NCI-H187 (cell line): ENCODE measurements at places on chromosomes 4 and X.

DNA sequence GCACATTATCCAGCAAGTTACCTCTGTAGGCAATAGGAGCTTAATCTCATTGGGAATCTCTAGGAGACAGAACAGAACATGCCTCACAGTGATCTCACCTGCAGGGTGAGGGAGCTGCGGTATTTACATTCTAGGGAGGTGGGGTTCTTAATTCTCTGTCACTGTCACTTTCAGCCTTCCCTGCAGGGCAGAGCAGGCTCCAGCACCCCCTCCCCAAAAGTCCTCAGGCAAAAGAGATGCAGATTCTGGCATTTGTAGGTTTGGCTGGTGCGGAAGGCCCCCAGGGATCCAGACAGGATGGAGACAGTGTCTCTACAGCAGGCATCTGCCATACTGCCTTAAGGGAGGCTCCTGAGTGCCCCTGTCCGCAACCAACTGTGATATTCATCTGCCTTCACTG is 166.4 kb upstream of the ATP6AP2 start:
- DNase-seq = no peak

DNA sequence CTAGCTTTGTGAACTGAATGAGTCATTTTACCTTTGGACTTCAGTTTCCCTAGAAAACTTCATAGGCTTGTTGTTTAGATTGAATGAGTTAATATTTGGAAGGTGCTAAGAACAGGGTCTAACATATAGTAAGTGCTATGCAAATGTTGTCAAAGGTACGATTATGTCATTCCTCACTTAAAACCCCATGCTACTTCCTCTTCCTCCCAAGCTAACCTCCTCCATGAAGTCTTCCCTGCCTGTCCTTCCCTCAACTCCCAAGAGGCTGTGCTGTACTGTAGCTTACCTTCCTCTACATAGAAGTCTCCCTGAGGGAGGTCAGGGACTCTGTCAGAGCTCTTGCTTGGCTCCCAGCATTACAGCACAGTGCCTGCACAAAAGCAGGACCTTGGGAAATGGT is 103.4 kb upstream of the PJA1 start:
- DNase-seq = no peak

DNA sequence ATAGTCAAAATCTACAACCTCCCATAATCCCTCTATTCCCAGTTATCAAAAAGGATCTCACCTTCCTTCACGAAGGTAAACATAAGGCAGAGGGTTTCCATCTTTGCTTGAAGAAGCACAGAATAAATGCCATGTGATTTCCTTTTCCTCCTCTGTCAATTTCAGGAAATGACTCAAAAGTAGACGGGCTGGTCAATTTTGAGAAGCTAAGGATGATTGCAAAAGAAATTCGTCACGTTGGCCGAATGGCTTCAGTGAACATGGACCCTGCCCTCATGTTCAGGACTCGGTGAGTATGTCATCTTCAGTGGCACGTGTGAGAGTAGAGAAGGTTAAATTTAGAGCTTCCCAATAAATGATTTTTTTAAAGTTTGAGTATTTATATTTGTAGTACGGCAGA is 240.2 kb downstream of the RAPGEF2 start:
- no peak for DNase-seq

GRCh38 chr4:134345244-134345643 is 143.7 kb upstream of the PABPC4L start:
- no peak for DNase-seq

DNA sequence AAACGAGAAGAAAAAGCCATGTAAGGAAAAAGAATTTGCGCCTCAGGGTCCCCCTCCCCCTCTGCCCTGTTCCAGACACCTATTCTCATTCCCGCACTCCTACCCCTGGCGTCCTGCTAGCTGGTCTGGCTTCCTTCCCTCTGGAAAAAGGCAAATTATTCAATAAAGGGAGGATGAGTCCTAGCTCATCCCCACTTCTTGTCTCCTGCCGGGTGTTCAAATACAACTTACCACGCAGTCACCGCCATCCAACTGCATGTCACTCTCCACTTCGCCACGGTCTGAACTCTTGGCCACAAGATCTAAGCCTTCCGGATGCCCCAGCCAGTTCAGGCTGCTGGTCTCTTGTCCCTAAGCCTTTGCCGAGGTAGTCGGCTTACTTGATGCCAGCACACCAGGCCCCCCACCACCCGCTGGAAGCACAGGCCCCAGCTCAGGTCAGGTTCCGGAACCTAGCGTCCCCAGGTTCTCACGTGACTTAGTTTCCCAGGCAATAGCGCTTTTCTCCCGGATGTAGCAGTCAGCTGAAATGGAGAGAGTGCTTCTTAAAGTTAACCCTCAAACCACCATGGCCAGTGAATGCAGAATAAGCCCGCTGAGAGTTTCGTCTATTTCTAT is 209.6 kb upstream of the SPIN4 start:
- no peak for DNase-seq

GRCh38 chr4:78562687-78563086 is 11.1 kb downstream of the ANXA3 start:
- no peak for DNase-seq

GRCh38 chr4:72376901-72377300 is 192.1 kb downstream of the ADAMTS3 start:
- no peak for DNase-seq

GRCh38 chr4:162912482-162912881 is 254.2 kb downstream of the NAF1 start:
- DNase-seq = no peak

- no peak for DNase-seq
These were observed 53.6 kb downstream of the DDX60 start for GRCh38 chr4:168264903-168265302.

GRCh38 chr4:186587416-186588018 is 32.1 kb upstream of the MTNR1A start:
- peak; percentile 1 for DNase-seq

- no peak for DNase-seq
These were observed 70.2 kb upstream of the EFNB1 start for GRCh38 chrX:68758671-68759070.

DNA sequence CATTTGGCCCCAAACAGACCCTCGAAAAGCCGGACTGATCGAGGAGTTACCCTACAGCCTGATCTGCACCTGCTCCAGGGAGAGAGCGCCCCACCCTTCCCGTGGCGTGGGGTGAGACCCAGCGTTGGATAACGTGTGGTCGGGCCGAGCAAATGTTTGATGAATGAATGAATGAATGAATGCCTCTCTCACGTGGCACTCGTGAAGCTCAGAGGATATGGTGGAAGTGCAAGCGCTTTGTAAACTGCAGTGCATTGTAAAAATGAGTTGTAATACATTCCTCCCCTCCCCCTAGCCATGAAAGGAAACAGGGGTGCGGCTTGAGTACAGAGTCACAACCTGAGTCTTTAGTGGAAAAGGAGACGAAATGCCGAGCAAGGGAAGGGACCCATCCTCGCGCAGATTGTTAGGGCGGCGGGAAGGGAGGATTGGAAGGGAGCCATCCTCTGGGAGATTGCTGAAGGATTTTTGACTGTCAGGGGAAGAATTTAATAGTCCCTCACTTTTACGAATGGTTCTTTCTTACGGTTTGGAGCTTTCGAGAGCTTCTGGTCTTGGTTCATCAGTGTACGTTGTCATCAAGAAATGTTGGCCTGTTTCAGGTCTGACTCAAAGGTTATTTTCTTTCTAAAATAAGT is 772 bp upstream of the FBXW7 start:
- peak; percentile 37 for DNase-seq

DNA sequence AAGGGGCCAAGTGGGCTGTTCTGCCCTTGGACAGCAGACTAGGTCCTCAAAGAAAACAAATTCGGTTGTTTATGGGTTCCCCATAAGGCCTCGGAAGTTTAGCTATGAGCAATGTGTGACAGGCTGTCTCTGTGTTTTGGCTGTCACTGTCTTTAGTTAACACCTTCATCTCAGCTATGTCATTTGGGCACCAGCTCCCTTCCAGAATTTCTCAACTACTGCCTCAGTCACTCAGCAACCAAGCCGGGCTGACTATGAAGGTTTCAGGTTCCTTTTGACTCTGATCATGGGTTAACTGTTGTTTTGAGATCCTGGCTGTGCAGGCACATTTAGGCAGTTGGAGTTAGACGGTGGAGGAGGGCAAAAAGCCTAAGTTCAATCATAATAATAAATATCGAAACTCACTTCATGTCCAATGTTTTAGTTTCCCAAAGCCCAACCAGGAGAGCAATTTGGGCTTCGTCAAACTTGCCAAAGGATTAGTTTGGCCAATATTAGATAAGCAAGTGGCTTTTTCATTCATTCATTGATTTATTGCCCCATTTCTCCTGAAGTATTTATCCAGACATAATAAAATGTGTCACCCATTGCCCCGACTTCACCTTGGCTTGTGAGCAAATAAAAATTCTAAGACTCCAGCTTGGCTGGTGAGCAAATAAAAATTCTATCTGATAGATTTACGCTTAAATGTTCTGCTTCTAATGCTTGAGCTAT is 9.1 kb upstream of the PAGE1 start:
- DNase-seq = no peak

- no peak for DNase-seq
These were observed 19.7 kb downstream of the TLR7 start for GRCh38 chrX:12886545-12886944.

GRCh38 chr4:1856943-1857699 is 1.2 kb upstream of the LETM1 start:
- DNase-seq = no peak

DNA sequence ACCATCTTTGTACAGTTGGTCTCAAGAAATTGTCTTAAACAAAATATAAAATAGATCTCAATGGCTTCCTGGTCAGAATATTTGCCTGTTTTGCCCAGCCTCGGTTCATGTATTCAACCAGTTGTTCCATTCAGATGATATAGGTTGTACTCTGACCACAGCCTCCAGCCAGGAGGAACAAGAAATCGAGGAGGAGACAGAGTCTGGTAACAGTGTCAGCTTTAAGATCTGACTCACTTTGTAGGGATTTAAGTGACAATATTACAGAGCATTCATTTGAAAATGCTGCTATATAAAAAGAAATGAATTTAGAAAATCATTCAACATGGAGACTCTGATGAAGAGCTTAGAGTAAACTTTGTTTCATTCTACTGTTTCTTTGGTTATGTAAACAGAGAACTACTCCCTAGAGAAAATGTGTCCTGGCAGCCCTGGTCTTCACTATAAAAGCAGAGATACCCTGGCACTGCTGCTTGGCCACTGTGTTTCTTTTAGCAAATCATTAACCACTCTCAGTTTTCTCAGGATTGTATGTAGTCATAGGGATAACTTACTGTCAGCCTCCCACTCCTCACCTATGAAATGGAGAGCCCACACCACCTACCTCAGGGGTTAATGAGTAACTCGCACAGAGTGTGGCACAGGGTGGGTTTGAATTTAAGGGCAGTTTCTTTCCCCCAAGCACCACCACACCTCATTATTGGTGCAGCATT is 53.5 kb downstream of the PAGE2 start:
- no peak for DNase-seq

DNA sequence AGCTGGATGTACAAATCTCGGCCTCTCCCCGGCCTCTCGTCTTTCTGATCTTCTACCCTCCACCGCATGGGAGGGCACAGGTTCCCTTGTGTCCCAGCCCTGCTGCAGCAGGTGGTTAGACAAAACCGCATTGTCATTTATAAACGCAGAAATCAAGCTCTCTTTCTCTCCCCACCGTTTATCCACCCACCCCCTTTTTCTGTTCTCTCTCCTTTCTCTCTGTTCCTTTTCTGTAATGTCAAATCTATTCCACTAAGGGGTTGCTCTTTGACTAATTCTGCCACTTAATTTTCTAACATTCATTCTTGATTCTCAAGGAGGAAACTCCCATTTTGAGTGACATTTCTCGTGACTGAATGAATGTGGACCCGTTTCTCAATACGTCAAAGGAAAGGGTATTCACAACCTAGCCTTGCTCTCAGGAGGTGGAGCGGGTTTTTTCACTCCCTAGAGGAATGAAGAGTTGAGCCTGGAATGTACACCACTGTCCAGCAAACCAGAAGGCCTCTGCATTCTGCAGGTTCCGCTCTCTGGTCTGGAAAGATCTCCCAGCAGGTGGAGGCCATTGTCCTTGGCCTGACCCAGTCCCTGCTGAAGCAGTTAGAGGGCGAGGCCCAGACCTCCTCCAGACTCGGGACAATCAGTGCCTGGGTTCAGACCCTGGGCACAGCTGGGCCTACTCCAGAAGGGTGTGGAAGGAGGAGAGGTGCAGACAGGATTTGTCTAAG is 70.9 kb upstream of the ENPP6 start:
- DNase-seq = no peak

GRCh38 chr4:144740316-144740715 is 94.4 kb downstream of the HHIP start:
- DNase-seq = no peak

DNA sequence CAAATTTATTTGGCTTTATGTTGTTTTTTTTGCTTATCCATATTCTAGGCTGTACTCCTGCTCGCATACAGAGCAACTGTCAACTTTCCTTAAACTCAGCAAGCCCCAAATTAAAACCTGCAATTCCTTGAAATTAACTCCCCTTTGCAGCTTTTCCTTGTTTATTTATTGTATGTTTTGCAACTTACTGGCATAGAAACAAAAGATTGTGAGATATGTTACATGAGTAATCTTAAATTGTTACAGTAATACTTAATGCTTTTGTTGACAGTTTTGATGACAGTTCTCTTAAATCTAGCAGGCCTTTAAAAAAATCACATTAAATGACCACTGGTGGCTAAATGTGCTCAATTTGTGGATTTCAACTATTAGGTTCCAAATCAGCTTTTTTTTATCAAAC is 4.5 kb downstream of the DDX3X start:
- DNase-seq = no peak

- DNase-seq = no peak
These were observed 10.2 kb upstream of the KCNE5 start for GRCh38 chrX:109635146-109635545.

GRCh38 chrX:149987613-149988012 is 49.3 kb upstream of the EOLA2 start:
- no peak for DNase-seq

DNA sequence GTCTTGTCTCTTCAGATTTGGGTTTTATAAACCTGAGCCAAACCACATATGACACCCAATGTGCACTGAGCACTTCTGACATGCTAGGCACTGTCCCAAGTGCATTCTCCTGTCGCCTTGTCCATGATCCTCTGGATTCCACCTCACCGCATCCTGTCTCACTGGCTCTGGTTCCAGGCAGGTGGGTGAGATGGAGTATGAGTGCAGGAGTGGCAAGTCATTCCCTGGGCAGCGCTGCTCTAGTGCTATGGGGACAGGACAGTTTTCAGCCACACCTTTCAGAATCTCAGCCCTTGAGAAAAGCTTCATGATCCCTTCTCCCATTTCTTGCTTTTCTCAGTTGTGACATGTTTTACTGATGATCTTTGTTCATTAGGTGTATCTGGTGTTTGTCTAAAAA is 66.4 kb downstream of the NSD2 start:
- DNase-seq = no peak

DNA sequence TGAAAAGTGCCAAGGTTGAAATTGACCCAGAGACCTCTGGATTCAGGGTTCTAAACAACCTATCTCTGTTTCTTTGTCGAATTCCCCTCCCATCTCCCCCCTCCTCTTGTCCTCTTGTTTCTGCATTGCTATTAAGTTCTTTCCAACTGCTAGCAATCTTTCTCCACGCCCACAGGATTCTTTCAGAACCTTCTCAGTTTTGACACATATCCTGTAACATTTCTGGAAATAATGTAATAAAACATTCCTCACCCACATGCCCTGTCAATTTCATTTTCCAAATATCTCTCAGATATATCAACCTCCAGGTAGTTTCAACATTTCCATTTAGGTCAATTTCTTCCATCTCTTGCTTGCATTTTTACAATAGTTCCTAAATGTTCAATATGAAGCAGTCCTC is 1105.9 kb downstream of the ARAP2 start:
- DNase-seq = no peak

- DNase-seq = no peak
These were observed 18.9 kb downstream of the CNGA2 start for GRCh38 chrX:151753313-151754046.
